ENCODE measurements at places on chromosomes 7 and 10.

- no peak for DNase-seq
These were observed 38.7 kb upstream of the CDK1 start for GRCh38 chr10:60739558-60739957.

GRCh38 chr10:60704471-60704870, 73.8 kb upstream of the CDK1 start:
- DNase-seq: no peak

DNA sequence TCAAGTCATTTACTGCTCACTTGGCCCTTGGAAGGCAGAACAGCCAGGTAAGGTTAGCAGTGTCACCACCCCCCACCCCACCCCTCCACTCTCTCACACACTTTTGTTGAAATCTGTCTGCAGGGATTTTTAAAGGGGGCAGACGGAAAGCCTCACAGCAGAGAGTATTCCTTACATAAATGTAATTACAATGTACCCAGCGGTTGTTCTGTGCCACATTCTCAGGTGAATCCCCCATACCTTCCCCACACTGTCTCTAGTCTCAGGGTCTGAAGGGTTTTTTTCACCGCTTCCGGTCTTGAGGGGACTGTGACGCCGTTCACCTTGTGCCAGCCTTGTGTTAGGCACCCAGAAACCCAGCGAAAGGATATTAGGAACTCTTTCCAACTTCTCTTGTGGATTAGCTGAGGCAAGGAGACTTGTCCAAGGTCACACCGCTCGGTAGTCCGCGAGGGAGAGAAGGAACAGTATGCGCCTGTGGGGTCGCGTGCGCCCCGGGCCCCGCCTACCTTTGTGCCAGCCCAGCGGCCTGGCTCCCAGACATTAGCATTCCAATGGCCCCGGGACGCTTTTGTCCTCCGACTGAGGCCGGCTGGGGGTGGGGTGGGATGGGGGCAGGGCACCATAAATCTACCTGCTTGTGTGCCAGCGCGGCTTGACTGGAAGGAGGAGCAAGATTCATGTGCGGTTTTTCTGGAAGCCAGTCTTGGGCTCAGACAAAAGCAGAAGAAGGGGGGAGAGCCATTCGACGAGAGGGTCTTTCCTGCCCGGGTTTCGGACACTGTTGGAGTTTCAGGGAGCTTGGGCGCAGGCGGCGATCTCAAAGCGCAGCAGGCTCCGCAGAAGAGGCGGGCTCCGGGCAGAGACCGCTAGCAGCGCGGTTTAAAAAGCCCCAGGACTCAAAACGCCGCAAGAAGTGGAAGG, 4.5 kb downstream of the NEUROG3 start:
- DNase-seq: no peak

DNA sequence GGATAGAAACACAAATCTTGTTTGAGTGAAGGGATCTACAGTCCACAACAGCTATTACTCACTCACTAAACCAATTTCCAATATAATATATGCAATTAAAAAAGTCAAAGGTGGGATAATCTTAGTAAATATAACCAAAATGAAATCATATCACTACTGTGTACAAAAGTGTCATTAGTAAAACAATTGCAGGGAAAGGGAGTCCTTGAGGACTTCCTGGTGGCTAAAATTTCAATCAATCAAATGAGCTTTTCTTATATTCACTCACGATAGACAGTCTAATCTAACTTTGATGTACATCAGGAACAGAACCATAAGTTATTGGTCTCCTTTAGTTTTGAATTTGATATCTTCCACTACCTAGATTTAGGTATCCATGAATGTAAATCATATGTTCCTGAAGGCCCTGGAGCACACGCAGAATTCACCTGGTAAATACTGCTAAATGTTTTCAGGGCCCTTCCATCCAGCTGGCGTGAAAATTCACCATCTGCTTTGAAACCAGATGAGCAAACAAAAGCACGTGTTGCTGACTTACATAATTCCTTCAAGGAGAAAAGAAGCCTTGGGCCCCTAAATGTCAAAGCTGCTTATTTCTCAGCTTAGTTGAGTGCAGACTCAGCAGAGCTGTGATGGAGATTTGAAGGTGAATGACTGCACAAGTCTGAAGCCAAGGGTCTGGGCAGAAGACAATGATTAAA, 159.3 kb upstream of the TMEM196 start:
- DNase-seq: no peak

DNA sequence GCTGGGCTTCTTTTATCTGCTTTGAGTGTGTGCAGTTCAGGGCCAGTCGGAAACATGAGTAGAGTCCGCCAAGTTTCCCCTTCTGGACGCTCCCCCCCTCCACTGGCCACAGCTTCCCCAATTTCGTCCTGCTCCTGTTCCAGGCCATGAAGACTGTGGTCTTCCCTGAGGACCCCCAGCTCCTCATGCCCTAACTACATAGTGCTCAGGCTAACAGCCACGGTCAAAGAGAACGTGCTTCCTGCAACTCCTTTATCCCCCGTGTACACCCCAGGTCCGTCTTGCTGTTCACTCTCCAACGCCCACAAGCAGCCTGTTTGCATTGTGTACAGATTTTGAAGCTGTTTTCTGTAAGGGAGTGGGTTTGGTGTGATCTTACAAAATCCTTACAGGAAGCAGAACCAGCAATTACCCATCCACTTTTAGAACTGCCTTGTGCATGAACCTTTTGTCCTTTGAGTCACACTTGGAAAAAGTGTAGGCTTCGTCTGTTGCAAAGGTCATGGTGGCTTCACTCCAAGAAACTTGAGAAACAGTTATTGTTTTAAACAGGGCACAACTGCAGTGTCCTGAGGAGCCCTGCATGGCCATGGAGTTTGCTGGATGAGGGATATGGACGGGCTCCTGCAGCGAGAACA, 77.0 kb upstream of the FAM20C start:
- no peak for DNase-seq

DNA sequence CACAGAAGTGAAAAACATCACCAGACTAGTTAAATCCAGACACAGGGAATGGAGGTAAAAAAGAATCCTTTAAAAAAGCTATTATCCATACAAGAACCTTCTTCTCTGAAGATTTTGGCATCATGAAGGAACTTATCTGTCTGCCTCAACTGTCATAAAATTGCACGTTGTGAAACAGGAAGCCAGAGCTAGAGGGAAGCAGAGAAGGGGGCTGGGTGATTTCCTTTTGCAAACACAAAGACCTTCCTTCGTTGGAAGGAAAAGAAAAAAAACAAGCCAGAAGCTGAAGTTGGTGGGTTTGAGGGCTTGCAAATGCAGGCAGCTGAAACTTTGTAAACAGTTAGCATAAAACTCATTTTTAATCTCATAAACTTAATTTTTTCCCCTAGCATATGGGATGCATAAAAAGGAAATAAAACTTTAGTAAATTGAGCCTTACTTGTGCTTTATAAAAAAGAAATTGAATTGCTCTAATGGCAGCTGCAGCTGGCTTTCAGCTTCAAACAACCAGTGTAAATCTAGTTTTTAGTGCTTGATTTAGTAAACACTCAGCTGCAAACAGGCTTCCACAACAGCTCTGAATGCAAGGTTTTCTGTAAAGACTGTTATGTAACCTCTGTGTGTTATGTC, 101.6 kb downstream of the OTUD1 start:
- no peak for DNase-seq

GRCh38 chr10:109773288-109774120, 149.8 kb downstream of the XPNPEP1 start:
- DNase-seq: no peak

DNA sequence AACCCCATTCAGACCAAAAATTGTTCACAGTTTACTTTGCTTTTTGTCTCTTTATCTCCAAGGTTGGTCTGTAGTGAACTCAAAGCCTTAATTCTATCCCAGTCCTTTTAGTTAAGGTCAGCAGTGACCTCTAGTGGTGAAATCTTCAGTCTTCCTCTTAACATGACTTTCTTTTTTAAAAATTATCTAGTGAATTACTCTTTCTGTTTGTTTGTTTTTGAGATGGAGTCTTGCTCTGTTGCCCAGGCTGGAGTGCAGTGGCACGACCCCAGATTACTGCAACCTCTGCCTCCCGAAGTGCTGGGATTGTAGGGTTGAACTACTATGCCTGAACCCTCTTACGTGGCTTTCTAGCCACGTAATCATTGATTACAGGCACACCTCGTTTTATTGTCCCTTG, 25.0 kb downstream of the ZNF487 start:
- no peak for DNase-seq

DNA sequence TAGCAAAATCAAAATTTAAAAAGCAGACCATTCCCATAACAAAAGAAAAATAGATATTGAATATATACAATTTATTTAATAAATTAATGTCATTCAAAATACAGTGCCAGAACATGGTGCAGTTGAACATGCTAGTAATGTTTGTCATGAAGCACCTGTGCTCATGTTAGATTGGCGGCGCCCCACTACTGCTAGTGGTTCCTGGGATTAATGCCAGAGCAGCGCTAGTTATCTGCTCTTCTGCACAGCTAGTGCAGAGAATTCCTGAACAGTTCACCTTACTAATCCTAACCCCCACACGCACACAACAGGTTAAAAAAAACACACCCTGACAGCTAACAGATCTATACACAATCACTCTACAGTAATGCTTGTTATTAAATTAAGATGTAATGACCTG, 23.4 kb downstream of the KBTBD2 start:
- no peak for DNase-seq

DNA sequence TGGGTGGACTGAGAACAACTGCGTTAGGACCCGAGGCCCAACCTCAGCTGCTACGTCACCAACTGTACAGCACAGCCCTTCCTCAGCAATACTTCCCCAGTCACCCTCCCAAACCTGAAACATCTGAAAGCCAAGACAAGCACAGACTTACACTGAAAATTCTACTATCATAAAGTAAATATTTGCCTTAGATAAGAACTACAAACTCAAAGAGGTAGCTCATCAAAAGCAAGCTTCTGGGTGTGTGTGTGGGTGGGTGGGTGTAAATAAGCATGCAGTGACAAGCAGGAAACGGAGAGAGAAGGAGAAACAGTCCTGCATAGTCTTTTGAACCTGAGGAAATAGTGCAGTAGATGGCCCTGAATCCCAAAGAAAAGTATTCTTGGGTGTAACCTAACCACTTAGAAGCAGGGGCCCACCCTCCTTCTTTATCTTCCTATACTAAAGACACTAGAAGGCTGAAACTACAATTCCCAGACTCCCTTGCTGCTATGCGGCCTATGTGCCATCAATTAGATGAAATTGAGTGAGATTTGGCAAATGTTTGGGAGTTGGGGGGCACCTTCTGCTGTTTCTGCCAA, 18.7 kb downstream of the SLC25A13 start:
- no peak for DNase-seq

- no peak for DNase-seq
These were observed 22.4 kb upstream of the GARS1 start for GRCh38 chr7:30572212-30572841.

- DNase-seq: no peak
These were observed 44.2 kb downstream of the CAMK2B start for GRCh38 chr7:44280993-44281721.

DNA sequence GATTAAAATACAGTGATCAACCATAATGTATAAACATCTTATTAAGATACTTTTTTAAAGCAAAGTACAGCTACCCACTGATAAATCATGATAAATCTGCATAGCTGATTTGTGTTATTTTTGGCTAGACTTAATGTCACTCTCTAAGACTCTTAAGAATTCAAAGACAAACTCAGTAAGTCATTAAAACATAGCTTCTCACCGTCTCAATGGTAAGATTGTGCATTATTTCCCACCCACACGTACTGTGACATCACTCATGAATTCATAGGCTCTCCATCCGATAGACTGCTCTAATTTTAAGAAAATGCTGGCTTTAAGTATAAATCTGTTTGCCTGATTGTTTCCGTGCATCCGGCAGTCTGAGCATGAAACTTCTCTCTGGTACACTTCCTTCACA, 266.1 kb downstream of the GLI3 start:
- no peak for DNase-seq

GRCh38 chr7:38300175-38300574, 26.7 kb upstream of the TARP start:
- no peak for DNase-seq

DNA sequence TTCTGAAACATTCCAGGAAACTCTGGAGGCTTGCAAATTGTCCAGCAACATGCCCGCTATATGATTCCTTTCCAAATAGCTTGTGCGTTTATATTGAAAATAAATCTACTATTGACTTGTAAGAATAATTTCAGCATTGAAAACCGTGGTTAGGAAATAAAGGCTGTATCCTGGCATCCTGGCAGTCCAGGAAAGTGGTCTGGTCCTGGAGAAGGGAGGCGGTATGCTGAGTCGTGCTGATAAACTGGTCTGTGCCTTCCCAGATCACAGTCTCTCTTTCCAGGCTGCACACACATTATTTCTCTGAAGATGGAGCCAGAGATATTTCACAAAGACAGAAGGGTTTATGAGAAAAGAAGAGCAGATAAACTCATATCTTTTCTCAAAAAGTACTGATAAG, 350.1 kb upstream of the COBL start:
- no peak for DNase-seq

DNA sequence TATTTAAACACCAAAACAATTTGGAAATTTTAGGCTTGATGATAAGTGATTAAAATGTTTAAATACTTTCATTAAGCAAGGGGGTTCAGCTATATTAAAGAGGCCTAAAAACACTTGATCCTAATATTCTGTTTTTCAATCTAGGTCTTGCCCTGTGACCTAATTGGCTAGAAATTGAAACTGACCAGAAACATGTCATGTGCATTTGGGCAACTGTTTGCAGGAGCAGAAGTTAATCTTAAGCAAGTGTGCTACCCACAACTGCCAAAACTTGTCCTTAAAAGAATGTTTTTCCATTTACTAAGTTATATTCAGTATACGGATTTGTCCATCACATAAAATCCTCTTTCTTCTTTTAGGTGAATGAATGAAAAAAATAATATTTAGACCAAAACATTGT, 167.3 kb downstream of the PPP1R3A start:
- DNase-seq: no peak

- DNase-seq: no peak
These were observed 2.3 kb downstream of the DNTT start for GRCh38 chr10:96306516-96306915.

- no peak for DNase-seq
These were observed 353.5 kb downstream of the ELMO1 start for GRCh38 chr7:37095122-37095521.

DNA sequence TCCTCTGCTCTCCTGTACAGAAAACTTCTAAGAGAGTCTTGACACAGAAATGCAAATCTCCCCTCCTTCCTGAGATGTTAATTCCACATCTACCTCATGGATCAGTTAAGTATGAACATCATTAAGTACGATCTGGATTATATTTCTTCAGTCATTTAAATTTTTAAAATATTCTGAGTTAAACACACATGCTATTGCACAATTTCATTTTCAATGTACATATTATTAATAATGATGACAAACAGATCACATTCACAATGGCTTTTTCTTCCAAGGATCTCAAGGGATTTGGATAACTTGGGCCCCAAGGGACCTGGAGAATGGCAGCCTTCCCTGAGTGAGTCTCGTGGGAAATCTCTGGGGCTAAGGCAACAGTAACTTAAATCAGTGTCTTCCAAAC, 16.2 kb downstream of the BEND7 start:
- no peak for DNase-seq

GRCh38 chr10:112605063-112605462, 158.0 kb downstream of the VTI1A start:
- DNase-seq: no peak

DNA sequence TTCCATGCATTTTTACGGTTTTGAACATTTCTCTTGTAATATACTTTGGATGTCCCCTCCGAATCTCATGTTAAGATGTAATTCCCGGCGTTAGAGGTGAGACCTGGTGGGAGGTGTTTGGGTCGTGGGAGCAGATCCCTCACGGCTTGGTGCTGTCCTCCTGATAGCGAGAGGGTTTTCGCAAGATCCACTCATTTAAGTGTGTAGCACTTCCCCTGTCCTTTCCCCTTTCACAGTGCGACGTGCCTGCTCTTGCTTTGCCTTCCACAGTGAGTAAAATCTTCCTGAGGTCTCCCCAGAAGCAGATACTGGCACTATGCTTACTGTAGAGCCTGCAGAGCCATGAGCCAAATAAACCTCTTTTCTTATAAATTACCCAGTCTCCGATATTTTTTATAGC, 6.6 kb downstream of the GPR141 start:
- no peak for DNase-seq
